ENCODE measurements at places on chromosomes 11 and 22.

DNA sequence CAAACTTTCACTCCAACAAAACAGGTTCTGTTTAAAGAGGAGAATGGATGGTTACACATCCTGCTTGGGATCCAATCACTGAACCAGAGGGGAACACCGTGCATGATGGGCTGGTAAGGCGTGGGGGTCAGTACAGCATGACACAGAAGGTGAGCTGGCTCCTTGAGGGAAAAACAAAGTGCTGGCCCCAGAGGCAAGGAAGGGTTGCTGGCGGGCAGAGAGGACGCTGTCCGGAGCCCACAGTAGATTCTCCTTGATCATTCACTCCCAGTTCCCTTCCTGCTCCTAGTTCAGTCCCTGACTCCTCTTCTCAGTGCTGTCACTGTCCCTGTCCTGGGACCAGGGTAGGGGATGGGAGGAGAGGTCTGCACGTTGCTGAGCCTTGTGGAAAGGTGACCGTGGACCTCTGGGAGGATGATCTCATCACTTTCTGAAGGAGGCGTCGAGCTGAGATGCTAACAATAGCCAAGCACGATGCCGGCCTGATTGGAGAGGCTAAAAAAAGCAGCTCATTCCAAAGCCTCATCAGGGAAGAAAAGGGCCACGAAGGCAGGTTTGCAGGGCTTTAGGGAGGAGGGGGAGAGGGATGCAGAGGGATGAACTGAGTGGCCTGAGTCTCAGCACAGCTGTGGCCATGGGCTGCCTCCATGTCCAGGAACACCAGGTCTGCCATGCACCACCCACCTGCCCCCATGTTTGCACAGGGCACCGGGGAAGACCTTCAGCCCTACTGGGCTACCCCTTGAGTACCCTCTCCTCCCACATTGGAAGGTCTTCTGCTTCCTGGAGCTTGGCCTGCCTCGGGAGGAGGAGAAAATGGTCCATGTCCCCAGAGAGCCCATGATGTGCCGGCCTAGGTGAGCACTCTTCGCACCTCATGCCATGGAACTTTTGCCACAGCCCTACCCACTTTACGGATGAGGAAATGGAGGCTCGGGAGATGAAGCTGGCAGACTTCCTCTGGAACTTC lies 72.7 kb upstream of the RTL6 start:
- no peak for DNase-seq

DNA sequence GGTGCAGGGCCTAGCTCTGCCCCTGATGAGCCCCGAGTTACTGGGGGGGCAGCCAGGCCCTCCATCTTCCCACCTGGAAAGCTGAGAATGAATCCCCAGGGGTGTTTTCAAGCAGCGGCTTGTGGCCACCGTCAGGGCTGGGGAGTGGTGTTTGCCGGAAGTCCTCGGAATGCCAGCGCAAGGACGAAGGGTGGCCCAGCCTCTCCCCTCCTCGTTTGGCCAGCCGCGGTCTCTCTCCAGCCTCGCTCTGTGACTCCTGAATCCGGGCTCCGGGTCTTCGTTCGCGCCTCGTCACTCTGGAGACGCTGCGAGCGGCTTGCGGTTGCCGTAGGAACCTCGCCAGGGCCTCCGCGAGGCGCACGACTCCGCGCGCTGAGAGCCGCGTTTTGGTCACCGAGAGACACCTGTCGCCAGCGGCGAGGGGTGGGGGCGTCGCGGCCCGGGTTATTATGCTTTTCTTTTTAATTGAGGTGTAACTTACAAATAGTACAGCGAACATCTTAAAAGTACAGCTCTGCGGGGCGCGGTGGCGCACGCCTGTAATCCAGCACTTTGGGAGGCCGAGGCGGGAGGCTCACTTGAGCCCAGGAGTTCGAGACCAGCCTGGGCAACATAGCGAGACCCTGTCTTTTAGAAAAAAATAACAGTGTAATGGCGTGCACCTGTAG lies 6.3 kb upstream of the KDELR3 start:
- no peak for DNase-seq

- no peak for DNase-seq
These were observed at the start of gene CASP1 for GRCh38 chr11:105034813-105035620. Gene CASP1 (minus strand): TSS chr11:105035144. CDS start chr11:105035113, 31 bp downstream.

- DNase-seq = no peak
These were observed 5.5 kb downstream of the LRRC74B start for GRCh38 chr22:21051145-21051830.

- DNase-seq = no peak
These were observed 18.3 kb downstream of the RGL4 start for GRCh38 chr22:23709107-23709506.

- DNase-seq = no peak
These were observed 58.9 kb downstream of the CDKN1C start for GRCh38 chr11:2826679-2827056.

DNA sequence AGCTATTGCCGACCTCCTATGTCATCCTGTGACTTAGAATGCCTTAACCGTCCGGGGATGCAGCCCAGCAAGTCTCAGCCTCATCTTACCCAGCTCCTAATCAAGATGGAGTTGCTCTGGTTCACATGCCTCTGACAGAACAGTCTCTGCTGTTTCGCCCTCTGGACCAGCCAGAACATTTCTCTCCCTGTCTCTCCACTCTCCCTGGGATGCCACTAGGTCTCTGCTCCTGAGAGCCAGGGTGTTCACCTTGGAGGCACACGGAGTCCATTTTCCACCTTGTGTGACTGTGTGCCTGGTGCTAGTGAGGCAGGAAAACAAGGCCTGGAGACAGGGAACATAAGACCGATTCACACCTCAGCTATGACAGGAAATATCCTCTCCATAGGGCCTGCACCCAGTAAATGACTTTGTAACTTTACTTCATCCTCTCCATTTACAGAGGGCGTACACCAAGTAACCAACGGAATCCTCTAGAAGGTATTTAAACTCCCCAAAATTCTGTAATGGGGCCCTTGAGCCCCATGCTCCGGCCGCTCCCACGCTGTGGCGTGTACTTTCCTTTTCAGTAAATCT lies 16.8 kb upstream of the B4GALNT4 start:
- DNase-seq = no peak

DNA sequence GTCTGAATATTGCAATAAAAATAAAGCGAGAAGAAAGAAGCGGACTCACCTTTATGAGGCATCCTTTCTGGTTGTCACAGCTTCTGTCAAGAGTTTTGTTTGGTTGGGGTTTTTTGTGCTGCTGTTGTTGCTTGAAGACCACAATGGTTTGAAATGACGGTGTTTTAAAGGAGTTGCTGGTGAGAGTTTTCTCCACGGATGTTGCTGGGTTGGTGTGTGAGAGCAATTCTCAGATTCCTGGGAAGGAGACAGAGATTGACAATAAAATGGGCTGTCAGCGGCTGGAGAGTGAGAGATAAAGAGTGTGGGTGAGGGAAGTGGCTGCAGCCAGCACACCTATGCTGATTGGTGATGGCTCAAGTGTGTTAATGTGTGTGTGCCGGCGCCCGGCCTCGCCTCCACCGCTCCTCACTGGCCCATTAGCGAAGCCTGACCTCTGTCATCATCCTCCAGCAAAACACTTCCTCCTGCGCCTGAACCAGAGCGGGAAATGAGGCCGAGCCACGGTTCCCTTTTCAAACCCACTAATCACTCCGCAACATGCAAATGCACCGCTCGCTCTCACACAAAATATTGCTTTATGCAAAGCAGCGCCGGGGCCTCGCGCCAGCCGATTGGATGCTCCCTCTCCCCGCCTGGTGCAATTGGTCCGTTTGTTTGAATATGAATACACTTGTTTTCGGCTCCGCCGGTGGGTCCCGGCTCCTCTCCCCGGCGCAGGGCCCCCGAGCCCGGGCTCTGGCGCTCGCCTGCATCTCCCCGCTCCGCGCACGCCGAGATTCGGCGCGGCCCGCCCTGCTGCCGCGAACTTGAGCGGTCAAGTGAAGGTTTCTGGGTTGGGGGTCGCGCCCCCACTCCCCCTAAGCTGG lies at the start of gene PAX6:
Gene PAX6 (minus strand): TSS at position 544 of the 869 bp plus-strand sequence. CDS start 4,911 bp downstream, outside the sequence.
- no peak for DNase-seq

- no peak for DNase-seq
These were observed 4.2 kb downstream of the PLAAT3 start for GRCh38 chr11:63609971-63610580.

GRCh38 chr11:70494559-70495350 lies 96.4 kb downstream of the CTTN start:
- no peak for DNase-seq

- DNase-seq = no peak
These were observed 63.3 kb downstream of the FBLN1 start for GRCh38 chr22:45565973-45566372.
